ENCODE measurements at places on chromosomes 1 and 21.

DNA sequence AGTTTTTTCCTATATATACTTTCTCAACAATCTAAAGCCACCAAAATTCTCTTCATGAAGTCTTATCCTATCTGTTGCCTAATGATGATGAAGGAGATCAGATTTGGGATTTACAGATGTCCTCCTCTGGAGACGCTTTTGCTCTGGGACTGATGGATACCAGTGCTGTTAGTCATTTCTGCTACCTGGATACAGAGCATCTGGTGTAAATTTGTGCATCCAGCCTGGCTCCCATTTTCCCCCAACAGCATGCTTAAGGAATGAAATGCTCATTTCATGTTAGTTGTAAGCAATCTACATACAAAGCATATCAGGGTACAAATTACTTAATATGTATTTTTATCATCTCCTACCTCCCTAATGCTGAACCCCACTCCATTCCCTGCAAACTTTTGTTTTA is 57.7 kb downstream of the HNRNPR start:
- DNase-seq: no peak

- no peak for DNase-seq
These were observed 33.2 kb upstream of the KLF18 start for GRCh38 chr1:44174630-44175029.

DNA sequence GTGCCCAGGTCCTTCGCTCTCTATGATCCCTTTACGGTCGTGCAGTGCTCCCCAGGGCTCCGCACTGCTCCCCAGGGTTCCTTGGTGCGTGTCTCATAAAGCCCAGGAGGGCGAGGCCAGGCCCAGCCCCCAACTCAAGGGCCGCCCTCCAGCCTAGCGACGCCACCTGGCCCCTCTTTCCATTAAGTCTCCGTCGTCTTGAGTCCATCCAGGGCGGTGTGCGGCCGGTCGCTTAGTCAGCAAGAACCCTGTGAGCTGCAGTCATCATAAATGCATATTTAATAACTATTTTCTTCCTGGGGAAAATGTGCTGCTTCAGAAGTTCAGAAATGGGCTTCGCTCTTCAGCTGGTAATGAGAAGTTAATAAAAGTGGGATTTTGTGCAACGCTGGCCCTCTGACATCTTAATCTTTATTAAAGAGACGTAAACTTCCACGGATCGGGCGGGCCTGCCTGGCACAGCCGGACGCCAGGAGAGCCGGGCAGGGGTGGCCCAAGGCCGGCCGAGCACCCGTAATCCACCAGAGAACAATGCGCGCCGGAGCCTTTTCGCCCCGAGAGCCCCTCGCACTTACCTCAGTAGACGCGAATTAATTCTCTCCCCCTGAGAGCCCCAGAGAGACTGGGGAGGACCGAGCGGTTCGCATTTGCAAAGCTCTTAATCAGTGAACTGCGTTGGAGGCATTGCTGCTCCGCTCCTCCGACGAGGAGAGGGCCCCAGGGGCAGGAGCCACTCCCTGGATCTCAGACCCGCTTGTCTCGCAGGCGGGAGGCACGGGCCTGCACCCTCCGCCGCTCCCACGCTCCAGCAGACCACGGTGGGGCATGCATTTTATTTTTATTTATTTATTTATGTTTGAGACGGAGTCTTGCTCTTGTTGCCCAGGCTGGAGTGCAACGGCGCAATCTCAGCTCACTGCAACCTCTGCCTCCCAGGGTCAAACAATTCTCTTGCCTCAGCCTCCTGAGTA is 188.3 kb upstream of the ARHGEF16 start:
- DNase-seq: no peak

DNA sequence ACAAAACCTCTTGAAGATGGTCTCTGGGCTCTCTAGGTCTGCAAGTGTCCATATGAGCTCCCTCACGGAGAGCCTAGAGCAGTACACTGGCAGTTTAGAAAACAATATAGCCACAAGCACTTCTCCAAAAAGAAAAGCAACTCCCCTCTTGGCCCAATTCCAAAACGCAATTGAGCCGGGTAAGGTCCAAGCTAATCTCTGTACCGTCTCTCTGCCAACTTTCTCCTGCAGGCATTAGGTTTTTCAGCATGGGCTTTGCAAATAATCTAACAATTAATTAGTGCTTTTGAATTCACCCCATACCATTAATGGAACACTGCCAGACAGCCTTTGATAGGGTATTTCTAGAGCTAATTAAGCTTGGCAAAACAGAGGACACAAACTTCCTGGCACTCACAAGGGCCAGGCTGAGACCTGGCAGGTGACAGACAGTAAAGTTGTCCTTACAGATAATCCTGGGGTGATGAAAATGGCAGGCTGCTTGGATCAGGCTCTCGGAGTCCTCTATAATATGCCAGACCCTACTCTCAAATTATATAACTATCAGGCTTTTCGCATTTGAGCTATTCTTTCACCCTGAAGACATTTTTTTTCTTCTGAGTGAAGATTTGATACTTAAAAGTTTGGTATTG is 39.8 kb downstream of the TGFBR3 start:
- no peak for DNase-seq

GRCh38 chr21:41067709-41068108 is 100.3 kb upstream of the BACE2 start:
- no peak for DNase-seq

- DNase-seq: no peak
These were observed 7.2 kb upstream of the COL6A1 start for GRCh38 chr21:45974073-45975019.

DNA sequence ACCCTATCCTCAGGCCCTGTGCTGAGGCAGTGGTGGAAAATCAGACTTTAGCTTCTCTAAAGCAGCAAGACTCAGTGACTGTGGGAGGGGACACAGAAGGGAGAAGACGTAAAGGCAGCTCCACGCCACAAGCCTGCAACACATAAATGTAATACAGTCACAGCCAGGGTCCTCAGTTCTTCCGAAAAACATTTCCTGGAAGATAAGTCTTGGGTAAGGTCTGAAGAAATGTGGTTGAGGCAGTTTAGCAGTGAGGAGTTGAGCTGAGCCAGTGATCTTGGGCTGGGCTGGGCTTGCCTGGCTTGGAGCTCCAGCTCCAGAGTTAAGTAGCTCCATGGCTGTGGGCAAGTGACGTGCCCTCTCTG is 127.8 kb upstream of the ADAR start:
- DNase-seq: no peak

GRCh38 chr1:160862203-160863060 is at the start of gene CD244:
TSS of gene CD244 (minus strand) at chr1:160862887. CDS start at chr1:160862677, 210 bp downstream.
- no peak for DNase-seq

DNA sequence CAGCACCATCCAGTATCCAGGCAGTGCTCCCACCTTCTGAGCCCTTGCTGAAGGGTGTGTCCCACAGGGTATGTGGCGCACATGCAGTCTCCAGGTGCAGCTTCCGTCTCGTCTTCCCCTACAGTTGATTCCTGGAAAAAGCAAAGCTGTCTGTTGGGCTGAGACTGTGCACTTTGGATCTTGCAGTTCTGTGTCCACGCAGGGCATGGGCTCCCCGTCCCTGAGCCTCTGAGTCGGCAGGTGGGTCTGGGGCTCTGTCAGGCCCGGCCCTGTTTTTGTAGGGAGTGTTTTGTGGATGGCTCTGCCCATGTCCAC is 32.8 kb downstream of the SNAP47 start:
- DNase-seq: no peak

DNA sequence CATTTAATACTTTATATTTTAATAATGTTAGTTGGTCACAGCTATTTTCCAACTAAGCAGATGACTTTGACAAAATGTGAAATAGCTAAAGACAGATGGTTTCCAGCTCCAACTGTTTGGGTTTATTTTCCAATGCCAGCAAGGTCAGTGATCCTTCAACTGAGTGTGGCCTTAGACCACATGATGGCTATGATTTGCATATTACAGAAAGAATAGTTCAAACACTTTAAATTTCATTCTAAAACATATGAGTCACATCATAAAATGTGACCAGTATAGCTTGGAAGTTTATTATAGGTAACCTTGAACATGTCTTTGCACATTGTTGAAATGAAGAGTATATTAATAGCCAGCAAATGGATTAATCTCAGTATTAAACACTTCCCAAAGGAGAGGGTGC is 454.0 kb upstream of the C1orf87 start:
- DNase-seq: no peak

- DNase-seq: no peak
These were observed 8.0 kb upstream of the CELSR2 start for GRCh38 chr1:109241344-109241743.

- no peak for DNase-seq
These were observed 4.3 kb upstream of the GPR153 start for GRCh38 chr1:6265151-6265550.

DNA sequence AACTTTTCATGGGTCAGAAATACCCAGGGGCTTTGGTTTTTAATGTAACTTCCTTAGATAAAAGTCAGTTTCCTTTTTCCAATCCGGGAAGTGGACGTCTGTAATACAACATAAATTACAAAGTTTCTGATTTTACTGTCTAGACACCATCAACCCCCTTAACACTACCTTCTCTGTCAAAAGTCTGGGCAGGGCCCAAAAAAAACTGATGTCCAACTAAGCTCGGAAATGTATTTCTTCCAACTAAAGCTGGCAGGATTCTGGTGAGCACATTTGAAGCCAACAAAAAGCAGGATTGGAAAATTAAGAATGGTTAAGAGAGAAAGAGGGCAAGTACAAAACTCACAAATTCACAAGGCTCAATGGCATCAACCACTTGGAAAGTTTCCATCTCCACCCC is 24.3 kb downstream of the DDAH1 start:
- no peak for DNase-seq

DNA sequence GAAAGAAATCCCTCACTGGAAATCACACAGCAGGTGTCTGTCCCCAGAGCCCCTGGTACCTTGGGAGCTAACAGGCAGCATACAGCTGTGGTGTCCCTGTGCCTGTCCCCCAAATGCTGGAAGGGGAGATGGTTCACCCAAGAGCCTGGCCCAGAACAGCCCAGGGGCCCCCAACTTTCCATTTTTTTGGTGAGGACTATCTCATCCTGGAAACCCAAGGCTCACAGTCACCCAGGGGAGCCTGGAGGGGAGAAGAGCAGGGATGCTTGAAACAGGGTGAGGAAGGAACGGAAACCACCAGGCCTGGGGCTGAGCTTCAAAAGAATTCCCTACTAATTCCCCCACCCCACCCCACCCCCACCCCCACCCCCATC is 3.6 kb downstream of the SDC3 start:
- no peak for DNase-seq

DNA sequence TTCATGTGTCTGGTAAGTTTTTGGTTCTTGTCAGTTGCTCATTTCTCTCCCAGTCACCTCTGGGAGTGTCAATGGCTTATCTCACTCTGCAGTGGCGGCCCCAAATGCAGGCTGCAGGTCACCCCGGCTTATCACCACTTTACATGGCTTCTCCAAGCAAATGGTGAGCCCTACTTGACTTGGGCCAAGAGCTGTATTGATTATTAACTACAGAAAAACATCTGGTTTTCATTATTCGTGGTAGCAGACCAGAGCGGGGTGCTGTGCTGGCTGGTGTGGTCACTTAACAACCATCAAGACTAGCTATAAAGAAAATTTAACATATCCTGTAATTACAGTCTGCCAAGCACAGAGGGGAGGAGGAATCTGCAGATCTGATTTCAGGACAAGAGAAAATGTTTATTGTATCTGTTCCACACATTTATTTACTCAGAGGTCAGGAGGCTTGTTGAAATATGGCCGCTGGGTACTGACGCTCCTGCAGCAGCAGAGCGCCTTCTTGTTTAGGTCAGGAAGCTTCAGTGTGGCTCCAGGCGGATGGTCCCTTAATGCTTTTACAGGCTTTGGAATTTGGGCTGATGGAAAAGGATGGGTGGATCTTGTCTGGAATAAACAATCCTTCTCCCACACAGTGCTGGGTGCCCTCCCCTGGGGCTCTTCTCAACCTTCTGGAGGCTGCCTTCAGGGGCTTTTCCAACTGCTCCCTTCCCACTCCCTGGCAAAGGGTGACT is 87.8 kb downstream of the HLX start:
- no peak for DNase-seq

DNA sequence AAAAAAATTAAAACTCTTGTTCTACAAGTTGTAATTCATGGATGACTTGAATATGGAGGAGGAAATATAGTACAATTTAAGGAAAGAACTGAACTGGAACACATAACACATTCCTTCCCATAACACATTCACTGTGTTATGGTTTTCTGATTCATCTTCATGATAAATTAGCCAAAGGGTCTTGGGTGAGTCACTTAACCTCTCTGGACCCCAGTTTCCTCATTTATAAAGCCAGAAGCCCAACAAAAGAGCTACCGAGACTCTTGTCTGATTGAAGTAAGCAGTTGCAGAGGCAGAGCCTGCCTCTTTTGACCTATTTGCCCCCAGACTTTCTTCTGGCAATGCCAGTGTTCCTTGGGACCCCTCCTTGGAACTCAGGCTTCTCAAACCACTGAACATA is 161.9 kb upstream of the KCTD3 start:
- DNase-seq: no peak

DNA sequence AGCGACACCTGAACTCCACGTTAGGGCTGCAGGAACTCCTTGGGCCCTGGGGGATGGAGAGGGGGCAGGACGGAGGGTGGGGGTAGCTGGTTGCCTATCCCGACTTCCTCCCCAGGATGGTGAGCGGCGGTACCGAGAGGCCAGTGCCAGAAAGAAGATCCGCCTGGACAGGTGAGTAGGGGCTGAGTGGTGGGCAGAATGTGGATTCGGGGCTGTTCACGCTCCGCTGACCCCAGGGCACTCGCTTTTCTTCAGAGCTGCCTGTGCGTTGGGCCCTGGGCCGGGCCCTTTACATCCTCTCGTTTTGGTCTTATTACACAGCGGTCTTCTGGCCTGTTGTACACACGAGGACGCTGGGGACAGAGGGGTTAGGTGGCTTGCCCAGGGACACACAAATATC is 20.8 kb downstream of the FAM151A start:
- DNase-seq: no peak

- DNase-seq: no peak
These were observed 5.1 kb downstream of the SDC3 start for GRCh38 chr1:30903343-30904034.

- no peak for DNase-seq
These were observed 31.1 kb upstream of the MTF1 start for GRCh38 chr1:37890378-37891014.

- DNase-seq: no peak
These were observed 51.4 kb downstream of the LEPR start for GRCh38 chr1:65471861-65472332.

- no peak for DNase-seq
These were observed 219.0 kb upstream of the HOOK1 start for GRCh38 chr1:59595774-59596173.

- DNase-seq: no peak
These were observed 237.1 kb downstream of the SLC45A1 start for GRCh38 chr1:8554956-8555534.
